ENCODE measurements at places on chromosomes 4 and X.

DNA sequence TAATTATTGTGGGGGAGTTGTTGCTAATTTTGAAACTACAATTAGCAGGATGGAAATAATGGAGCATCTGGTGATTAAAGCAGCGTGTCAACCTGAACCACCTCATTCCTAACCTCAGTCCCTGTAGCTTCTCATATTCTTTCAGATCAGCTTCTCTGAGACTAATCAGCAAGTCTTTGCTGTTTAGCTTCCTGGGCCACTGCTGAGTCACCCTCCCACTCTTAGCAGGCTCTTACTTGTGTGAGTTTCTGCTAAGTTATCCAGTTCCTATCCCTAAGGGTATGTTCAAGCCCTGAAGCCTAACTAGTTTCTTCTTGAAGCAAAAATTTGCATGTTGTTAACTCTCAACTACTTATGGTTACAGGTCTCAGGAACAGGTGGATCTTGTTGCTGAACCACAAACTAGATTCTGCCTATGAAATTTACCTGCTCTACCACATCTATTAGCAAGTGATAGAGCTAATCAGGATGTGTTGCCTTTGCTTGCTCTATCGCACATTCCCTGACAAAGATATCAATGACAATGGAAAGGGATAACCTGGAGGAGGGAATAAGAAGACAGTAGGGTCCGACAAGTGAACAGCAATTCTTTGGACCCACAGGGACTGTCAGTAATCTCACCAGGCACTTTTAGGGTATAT is 134.2 kb downstream of the EIF4E start:
- DNase-seq, result peak; percentile 33

GRCh38 chr4:108276690-108277089 is 108.0 kb upstream of the LEF1 start:
- DNase-seq, result no peak

DNA sequence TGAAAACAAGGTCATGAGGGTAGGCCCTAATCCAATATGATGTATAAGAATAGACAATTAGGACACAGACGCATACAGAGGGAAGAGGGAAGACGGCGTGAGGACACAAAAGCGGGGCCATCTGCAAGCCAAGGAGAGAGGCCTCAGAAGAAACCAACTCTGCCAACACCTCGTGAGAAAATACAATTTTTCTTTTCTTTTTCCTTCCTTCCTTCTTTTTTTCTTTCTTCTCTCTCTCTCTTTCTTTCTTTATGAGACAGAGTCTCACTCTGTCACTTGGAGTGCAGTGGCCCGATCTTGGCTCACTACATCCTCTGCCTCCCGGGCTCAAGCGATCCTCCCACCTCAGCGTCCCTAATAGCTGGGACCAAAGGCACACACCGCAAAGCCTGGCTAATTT is 1.5 kb upstream of the PKD2 start:
- DNase-seq, result no peak

DNA sequence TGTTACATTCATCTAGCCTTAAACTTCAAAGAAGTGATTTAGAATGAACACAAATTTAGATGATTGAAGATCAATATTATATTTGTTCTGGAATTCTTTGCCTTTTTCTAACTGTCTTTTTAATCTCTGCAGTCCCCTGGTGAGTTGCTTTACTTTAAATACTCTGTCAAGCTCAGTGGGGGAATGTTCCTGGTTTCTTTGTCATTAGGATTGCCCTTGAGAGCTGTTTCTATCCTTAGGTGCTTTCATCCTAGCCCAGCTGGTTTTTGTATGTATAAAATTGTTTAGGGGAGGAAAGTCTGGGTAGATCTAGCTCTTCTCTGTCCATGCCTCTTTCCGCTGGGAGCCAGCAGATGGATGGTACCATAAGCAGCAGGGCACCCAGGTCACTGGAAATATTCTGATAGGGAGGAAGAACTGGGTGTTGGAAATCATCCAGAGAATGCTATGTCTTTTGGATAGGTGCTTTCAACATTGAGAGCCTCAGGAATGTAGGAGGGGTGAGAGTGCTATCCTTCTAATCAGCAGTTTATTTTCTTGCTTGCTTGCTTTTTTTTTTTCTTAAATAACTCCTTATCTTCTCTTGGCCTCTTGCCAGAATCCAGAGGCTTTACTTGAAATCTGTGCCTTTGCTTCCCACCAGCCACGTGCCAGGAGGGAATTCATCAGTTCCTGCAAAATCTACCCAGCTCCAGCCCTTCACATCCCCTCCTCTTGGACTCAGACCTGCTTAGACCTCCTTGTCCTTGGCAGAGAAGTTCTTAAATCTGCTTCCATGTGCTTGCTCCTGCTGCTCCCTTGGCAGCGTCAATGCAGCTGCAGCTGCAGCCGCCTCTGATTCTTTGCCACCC is 215.3 kb upstream of the ANXA3 start:
- no peak for DNase-seq

DNA sequence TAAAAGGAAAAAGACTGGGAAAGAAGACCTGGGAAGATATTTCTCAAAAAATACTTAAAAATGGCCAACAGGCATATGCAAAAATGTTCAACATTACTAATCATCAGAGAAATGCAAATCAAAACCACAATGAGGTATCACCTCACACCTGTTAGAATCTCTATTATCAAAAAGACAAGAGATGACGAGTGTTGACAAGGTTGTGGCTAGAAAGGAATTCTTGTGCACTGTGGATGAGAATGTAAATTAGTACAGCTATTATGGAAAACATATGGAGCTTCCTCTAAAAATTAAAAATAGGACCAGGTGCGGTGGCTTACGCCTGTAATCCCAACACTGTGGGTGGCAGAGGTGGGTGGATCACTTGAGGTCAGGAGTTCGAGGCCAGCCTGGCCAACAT is 50.0 kb downstream of the C4orf46 start:
- DNase-seq, result no peak

DNA sequence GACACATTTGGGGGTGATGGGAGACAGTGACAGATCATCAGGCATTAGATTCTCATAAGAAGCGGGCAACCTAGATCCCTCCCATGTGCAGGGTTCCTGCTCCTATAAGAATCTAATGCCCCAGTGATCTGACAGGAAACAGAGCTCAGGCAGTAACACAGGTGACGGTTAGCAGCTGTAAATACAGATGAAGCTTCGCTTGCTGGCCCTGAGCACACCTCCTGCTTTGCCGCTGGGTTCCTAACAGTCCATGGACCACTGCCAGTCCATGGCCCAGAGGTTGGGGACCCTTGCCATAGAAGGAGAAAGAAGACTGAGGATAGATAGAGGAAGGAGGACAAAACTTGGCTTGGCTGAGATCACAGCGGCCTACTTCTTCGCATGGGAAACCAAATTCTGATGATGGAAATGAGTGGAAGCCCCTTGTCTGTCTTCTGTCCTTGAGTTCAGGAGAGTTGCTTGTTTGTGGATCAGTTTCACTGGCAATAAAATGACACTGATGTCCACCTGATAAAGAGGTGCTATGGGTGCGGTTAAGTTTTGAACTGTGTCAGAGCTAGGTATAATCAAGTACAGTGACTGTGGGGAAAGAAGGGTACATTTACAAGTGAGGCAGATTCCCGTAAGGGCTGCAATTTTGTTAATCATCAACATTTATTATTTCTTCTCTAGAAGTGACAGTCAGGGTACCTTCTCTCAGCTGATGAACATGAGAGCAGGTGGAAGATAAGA is 1.7 kb upstream of the TIFA start:
- no peak for DNase-seq

DNA sequence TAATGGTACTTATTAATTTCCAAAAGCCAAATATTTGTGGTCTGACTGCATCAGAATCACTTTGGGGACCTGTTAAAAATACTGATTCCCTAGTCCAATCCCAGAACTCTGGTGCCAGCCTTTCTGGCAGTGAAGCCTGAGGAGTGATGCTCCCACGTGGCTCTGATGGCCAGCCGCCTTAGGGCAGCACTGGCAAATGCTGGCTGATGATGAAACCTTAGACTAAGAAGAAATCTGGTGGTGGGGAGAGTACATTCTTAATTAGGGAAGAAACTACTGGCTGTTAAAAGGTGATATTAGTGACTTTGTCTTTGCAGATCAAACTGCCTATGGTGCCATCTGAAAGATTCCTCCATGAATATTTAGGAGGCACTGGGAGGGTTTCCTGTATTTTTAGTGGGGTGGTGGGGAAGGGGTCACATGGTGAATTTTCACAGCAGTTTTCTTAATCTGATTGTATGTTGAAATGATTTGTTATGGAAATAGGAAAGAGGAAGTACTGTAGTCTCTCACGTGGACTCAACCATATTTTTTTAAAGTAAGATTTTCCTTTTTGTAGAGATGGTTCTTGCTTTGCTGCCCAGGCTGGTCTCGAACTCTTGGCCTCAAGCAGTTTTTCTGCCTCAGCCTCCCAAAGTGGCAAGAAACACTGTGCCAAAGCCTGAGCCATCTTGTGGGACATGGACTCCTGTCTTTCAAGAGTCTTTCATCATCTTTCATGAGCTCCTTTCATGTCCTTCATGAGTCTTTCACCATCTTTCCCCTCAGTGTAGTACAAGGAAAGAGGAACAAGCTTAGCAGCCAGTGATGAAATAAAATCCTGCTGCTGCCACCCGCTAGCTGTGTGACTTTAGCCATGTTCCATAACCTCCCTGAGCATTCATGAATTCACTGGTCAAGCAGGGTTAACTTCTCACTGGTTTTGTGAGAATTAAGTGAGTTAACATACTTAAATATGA is 90.8 kb downstream of the ZNF330 start:
- no peak for DNase-seq

DNA sequence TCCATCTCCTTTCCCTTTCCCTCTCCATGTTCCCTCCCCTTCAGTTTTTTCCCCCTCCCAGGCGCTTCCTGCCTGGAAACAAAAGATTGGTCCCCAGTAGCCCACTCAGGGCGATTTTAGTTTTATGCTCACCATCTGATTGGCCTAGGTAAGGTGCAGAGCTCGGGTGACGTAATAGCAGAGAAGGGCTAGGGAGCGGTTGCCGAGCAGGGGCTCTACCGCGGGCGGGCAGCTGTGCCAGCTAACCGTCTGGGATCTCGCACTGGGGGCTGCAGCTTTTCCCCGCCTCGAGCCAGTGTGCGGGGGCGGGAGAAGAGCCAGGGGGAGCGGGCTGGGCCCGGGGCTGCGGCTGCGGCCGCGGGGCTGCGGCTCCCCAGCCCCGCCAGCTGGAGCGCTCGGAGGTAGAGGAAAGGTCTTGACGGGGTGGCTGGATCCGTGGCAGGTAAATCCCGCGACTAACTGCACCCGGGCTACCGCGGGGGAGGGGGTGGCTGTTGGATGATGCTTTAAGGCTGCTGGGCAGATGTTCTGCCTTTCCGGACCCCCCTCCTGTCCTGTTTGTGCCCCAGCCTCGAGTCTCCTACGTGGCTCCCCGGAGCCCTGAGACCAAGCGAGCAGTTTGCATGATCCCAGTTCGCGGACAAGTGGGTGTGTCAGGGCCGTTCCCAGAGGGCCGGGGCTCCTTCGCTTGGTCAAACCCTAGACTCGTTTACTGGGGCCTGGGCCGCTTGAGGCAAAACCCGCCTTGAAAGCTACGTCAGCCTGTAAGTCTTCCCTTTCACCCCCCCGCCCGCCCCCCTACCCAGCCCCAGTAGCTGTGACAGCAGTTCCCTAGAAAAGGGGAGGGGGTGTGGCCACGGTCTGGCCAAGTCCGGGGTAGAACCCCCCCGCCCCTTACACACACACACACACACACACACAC is at the start of gene PAK3:
Gene PAK3 (plus strand): TSS at position 218 of the 922 bp plus-strand sequence. CDS start 26,913 bp downstream, outside the sequence.
- DNase-seq, result no peak

- DNase-seq, result no peak
Measured at GRCh38 chr4:12488672-12489071, 995.5 kb downstream of the RAB28 start.

GRCh38 chr4:113982181-113982580 is 2.7 kb upstream of the ARSJ start:
- no peak for DNase-seq

GRCh38 chrX:13763489-13763888 is 28.9 kb downstream of the OFD1 start:
- no peak for DNase-seq

- no peak for DNase-seq
Measured at GRCh38 chrX:41781500-41781899, 57.5 kb downstream of the GPR82 start.

GRCh38 chrX:39871648-39872047 is 226.1 kb downstream of the BCOR start:
- DNase-seq, result no peak

DNA sequence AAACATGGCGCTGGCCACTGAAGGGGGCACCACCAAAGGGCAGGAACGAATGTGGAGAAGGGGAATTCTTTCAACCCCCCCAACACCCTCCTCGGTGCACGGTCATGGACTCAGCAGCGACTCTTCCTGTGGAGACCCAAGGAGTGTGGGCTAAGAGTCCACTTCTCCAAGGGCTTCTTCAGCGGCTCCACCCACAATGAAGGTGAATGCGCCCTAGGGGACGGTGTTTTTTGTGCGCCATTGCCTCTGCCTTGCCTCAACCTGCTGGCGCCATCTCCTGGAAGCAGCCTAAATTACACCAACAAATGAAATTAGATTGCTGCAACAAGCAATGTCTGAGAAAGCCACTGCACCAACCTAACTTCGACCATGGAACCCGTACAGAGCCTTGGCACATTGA is 169.2 kb upstream of the MAGEB18 start:
- no peak for DNase-seq

DNA sequence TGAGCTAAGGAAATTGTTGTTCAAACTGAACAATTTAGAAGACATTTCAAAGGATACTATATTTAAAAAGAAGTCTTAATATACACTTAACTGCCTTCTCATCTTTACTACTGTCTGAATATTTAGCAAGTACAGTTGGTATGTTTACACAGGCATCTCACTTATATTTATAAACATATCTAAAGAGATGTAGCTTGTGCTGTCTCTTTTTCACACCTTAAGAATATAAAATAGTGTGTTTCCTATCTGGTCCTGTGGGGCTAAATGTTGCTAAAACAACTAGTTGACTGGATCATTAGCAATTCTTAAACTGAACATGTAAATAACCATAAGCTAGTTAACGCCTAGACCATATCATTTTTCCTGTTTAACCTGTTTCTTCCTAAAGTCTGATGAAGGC is 336.3 kb downstream of the PPP3CA start:
- no peak for DNase-seq

DNA sequence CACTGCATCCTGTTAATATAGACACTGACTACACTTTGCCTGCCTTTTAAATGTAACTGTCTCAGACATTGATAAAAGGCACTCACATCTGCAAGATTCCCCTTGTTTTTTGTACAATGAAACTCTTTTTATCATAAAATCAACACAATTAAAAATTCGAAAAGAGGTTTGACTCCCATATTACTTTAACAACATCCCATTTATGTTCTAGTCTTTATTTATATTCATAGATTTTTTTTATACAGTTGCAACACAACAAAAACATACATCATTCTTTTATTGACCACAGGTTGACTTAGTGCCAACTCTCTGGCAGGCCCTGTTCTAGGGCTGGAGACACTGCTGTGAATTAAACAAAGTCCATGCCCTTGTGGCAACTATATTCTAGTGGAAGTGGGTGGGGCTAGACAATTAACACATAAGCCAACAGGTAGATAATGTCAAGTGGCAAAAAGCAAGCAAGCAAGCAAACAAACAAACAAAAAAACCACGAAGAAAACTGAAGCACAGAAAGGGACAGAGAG is 36.8 kb downstream of the ANK2 start:
- no peak for DNase-seq

GRCh38 chrX:2176733-2177132 is 324.0 kb downstream of the DHRSX start:
- DNase-seq, result no peak
